ENCODE measurements at places on chromosomes 3 and 15. TPM values are rescaled to one million over a fixed set of nuclear protein-coding genes. Genes with fewer than 3 reads are reported as not detected.

Gene TMEM266
- total RNA-seq: under 0.01 TPM

Gene GRM2
- total RNA-seq: under 0.01 TPM

Gene OIP5
- 21.3 TPM for total RNA-seq

Gene IGDCC3
- under 0.01 TPM for total RNA-seq

Gene PLA2G4F
- not detected for total RNA-seq

Gene GOLGA6D
- not detected for total RNA-seq

Gene FANCD2OS
- total RNA-seq: not detected

All from bronchus fibroblast of lung (primary cell).